ENCODE measurements at places on chromosomes 3 and 15.

- DNase-seq, result no peak
Measured at GRCh38 chr3:148999806-149000205, 8.5 kb downstream of the GYG1 start.

DNA sequence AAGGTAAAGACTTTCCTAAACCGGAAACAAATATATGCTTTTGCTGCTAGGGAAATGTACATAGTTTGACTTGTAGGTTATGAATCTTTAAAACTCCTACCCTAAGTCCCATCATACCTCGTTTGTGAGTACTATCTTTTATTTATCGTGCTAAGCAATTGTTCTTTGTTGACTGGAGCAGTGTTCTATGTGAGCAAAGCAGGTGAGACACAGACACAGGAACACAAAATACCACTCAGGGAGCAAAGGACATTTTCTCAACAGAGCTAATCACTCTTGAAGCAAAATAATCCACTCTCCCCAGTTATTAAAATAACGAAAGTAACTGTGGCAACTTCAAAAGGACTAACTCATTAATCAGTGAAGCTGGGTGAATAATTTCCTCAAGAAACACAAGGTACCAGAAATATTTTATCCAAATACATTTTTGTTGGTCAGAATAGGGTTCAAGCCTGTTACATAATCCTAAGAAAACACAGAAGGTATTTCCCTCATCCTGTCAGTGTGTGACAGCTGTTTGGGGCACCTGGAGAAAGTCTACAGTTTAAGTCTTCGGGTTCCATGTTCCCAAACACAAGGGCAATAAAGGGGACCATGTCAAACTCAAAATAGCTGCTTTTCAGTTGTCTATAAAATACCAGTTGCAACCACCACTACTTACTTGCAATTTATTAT lies 407.7 kb downstream of the FOXP1 start:
- DNase-seq, result no peak

GRCh38 chr3:12316729-12317351 lies 28.0 kb downstream of the PPARG start:
- DNase-seq, result no peak

DNA sequence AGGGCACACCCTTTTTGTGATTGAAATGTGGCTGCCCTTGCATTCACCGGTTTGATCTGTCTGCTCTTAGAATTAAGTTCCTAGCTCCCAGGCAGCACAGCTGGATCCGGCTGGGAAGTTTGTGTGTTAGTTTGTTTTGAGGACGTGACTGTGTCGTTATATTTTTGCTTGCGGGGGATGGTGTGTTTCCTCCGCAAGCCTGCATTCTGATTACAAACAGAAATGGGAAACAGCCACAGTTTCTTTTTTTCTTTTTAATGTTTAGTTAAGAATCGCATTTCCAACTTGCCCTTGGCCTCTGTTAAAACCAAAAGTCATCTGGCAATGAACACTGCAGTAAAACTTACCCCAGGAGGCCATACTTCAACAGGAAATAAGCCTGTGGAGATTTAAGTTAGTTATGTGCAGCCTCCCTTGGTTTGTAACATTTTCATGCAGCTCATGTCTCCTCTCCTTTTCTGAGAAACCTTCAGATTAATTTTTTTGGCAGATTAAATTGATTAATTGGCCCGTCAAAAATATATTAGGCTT lies 888 bp downstream of the TMOD3 start:
- DNase-seq, result peak; percentile 52

DNA sequence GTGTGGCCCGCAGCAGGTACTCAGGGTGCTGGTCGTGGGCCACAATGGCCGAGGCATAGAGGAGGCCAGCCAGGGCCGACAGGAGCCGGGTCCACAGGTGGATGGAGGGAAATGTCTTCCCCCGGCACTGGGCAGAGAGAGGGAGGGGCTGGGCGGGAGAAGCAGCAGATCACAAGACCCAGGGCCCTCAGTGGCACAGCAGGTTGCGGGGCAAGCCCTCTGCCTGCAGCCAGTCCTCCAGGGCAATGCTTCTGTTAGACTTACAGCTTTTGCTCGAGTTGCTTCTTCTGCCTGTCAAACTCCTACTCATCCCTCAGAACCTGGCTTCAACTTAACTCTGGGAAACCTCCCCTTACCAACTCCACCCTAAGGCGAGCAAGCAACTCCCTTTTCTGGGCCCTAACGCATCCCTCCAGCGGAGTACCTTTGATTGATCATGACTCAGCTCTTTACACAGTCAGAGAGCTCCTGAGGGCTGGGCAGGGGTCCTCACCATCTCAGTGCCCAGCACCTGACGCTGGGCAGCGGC lies 16.0 kb downstream of the TMEM44 start:
- DNase-seq, result no peak

GRCh38 chr3:186464424-186465093 lies 79.6 kb downstream of the CRYGS start:
- no peak for DNase-seq

DNA sequence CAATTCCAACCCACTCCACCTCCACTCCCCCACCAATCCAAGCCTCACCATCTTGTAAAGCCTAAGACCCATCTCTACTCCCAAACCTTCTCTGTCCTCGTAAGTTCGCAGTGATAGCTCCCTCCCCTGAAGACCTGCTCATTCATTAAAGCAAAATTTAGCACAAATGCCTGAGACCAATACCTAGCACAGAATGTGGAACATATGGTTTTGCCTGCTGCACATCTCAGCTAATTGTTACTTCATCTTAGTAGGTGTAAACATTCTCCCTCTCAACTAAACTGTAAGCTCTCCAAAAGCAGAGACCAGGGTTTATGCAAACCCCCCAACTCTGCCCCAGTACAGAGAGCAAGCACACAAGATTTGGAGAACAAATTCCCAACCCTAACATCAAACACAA lies 20.5 kb downstream of the DCLK3 start:
- DNase-seq, result no peak

GRCh38 chr3:13140596-13140995 lies 67.4 kb upstream of the IQSEC1 start:
- DNase-seq, result no peak

DNA sequence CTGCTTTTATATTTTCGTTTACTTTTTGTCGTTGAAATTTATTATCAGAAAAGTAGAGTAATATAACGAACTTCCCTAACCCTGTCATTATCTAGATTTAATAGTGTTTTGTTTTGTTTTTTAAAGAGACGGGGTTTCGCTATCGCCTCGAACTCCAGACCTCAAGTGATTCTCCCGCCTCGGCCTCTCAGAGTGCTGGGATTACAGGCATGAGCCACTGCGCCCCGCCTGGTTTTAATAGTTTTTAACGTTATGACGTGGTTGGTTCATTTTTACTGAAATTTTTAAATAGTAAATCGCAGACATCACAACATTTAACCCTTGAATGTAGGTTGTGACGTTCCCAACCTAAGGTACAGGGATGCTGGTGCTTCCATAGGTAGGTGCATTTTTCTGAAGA lies 1.0 kb downstream of the NGRN start:
- peak; percentile 28 for DNase-seq

GRCh38 chr3:6079561-6080179 lies 781.2 kb upstream of the GRM7 start:
- no peak for DNase-seq

GRCh38 chr3:146970236-146970635 lies 365.1 kb upstream of the PLSCR5 start:
- peak; percentile 7 for DNase-seq

- no peak for DNase-seq
Measured at GRCh38 chr3:47646362-47646761, 67.7 kb upstream of the CSPG5 start.

DNA sequence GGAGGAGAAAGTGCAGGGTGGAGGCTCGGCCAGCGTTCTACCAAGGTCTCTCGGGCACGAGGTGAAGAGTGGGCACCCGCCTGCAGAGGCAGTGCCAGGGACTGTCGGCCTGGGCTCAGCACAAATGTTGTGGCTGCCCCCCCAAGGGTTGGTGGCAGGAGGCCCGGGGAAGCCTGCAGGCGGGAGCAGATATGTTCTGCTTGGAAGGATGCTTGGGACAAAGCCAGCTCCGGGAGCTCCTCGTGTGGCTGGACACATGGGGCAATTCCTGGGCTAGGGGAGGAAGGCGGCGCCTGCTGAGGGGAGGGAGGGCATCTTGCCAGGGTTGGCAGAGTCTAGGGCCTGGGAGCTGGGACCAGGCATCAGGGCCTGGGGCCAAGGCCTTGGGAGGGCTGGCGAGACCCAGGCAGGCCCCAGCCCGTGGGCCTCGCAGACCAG lies 30.4 kb upstream of the FBLN2 start:
- no peak for DNase-seq

- DNase-seq, result no peak
Measured at GRCh38 chr15:27050163-27050562, 79.2 kb downstream of the GABRG3 start.

DNA sequence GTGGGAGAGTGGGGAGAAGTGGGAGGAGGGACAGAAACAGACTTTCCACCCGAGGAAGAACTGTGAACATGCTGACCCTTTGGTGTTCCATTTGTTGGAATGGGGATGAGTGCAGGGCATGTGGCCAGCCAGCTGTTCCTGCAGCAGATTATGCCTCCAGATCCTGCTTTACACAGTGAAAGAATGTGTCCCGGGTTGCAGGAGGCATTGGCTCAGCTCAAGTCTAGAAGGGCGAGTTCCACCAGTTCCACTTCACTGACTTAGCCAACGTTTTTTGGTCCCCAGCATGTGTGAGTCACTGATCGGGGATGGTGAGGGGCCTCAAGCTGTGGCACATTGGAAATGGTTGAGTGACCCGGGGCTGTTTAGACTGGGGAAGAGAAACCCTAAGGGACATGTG lies 307.0 kb upstream of the ROPN1 start:
- DNase-seq, result no peak

GRCh38 chr3:13424141-13424844 lies 4.2 kb upstream of the NUP210 start:
- DNase-seq, result no peak

DNA sequence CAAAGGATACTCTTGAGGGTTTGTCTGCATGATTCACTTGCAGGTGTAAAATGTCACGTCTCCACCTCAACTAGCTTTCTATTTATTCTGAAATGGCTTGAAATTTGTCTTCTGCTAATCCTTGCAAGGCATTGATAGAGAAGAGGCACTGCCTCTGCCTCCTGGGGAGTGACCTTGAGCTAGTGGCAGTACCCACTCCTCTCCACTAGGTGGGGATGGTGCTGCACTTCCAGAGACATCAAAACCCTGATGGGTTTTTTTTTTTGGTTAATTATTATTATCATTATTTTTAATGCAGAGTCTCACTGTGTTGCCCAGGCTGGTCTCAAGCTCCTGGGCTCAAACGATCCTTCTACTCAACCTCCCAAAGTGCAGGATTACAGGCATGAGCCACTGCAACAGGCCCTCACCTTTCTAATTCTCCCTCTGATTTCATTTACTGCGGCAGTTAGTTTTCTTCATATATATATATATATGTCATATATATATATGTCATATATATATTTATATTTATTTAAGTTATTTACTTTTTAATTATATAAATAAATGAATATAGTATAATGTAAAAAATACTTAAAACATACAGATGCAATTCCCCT lies 117.6 kb upstream of the EIF1B start:
- peak; percentile 46 for DNase-seq

DNA sequence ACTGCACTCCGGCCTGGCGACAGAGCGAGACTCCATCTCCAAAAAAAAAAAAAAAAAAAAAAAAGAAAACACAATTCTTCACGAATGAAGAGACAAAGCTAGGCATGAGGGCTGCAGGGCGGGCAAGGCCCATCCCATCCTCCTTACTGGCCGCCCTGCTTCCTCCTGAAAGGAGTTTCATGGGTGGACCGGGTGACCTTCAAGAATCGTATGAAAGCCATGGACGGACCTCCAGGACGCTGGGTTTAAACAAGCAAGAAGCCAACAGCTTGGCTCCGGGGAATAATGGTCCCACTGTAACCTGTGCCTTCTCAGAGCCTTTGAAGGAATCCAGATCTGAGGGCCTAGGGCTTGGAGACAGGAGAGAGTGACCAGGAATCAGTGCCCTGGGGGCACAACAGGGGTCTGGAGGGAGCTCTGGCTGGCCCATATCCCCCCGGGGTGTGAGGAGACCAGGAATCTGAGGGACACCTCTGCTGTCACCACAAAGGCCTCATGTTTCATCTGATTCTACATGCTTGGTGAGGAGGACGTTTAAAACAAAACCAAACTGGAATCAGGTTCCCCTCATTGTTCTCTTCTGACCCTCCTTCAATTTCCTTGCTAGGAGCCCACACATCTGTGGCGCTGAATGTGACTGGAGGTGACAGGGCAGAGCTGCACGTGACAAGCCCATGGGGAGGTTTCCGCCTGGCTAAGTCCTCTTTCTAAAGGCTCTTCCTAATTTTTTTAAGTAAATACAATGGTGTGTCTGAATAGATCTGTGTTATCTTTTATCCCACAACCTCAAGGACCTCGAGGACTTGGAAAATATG lies 46.1 kb downstream of the WHAMM start:
- DNase-seq, result no peak

- no peak for DNase-seq
Measured at GRCh38 chr3:37645517-37646380, 215.9 kb upstream of the CTDSPL start.

GRCh38 chr15:34708422-34708821 lies 46.4 kb downstream of the GJD2 start:
- DNase-seq, result peak; percentile 64

DNA sequence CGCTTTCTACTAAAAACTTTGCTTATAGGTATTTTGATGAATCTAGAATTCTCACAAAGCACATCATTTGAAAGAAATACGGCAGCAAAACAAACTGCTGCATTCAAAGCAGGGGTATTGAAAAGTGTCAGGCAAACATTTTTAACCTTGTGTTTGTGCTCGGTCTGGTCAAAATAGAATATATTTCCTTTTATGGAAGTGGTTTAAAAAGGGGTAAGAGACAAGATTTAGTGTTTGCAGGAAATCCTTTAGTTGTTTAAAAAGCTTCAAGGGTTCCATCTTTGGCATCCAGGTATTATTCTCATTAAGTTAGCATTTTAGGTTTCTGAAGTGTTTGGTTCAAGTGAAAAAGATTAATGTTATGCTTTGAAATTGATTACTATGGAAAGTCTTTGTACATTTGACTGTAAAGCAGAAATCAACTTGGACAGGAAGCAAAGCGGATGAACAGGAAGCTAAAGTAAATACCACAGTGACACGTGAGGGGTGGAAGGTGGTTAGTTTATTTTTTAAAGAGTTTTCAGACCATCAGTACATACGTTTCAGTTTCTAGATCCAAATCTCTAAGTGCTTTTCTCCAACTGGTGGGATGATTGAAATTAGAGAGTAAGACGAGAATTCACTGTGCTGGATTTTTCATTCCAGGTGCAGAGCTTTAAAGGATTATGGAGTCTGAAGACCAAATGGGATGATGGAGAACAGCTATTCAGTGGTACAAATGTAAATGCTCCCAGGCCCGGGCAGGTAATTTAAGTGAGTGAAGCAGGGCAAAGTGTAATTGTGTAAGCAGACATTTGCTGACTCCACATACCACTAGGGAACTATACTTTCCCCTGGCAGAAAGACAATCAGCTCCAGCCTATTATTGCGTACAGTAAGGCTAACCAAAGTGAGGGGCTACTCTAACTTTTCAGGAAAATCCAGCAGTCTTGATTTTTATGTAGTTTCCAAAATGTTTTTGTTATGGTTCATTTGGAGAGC lies 341.8 kb upstream of the TBL1XR1 start:
- no peak for DNase-seq

GRCh38 chr3:72721683-72722381 lies 126.4 kb downstream of the SHQ1 start:
- DNase-seq, result no peak

GRCh38 chr3:5093731-5094130 lies 28.4 kb upstream of the ARL8B start:
- peak; percentile 18 for DNase-seq

All from LHCN-M2 (cell line).